ENCODE measurements at places on chromosomes 4 and X.

DNA sequence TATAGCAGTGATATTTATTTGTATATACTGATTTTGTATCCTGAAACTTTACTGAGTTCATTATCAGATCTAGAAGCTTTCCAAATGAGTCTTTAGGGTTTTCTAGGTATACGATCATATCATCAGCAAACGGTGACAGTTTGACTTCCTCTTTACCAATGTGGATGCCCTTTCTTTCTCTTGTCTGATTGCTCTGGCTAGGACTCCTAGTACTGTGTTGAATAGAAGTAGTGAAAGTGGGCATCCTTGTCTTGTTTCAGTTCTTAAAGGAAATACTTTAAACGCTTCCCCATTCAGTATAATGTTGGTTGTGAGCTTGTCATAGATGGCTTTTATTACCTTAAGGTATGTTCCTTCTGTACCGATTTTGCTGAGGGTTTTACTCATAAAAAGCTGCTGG is 37.5 kb downstream of the CBR4 start:
- no peak for DNase-seq

DNA sequence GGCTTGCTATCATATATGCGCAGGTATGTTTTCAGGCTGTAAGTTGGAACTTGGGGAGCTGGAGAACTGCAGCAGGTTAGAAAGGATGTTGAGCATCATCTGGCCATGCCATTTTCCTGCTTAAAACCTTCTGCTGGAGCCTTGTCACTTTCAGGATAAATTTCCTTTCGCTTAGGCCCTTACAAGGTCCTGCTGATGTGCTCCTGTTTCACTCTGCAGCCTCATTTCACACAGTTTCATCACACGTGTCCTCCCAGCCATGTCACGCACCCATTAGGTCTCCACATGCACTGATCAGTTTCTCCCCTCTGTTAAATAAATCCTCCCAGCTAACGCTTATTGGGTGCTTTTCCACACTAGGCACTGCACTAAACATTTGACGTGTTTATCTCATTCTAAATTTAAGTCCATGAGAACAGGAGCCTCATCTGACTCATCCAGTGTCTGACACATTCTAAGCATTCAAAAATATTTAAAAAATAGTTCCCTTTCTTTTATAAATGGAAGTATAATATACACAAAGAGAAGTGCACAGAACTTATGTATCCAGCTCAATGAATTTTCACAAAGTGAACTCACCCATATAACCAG is 14.5 kb downstream of the SOD3 start:
- no peak for DNase-seq

DNA sequence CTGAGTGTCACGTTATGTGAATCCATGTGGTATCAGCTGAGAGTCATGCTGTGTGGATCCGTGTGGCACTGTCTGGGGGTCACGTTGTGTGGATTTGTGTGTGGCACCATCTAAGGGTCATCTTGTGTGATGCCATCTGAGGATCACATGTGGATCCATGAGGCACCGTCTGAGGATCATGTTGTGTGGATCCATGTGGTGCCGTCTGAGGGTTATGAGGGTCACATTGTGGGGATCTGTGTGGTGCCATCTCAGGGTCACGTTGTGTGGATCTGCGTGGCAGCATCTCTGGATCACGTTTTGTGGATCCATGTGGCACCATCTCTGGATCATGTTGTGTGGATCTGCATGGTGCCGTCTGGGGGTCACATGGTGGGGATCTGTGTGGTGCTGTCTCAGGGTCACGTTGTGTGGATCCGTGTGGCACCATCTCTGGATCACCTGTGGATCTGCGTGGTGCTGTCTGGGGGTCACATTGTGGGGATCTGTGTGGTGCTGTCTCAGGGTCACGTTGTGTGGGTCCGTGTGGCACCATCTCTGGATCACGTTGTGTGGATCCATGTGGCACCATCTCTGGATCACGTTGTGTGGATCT is 6.9 kb downstream of the PDE6B start:
- no peak for DNase-seq

DNA sequence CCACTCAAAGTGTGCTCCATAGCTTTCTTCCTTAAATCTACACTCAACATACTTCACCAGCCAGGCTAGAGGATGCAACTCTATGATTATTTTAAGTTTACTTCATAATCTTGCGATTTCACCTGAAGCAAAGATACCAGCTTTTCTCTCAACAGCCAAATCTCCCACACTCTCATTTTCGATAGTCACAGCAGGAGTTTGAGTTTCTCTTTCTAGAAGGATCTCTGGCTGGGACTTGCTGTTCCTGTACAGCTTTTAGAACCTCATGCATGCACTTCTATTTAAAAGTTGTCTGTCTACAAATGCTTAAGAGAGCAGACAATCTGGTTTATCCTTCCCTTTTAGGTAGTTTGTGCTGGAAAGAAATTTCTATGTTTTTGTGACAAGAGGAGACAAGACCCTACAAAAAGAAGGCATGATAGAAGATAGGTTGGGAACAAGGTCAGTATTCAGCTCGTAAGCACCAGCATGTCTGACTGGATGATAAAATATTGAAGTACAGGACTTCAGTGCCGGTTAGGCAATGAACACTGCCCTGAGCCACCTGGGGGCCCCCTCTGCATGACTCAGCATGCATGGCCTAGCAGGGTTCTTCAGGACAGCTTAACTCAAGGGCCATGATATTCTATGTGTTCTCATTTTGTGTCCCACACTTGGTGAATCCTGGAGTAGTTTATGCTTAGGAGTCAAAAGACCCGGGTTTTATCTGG is 65.6 kb downstream of the ATXN3L start:
- DNase-seq: no peak

GRCh38 chr4:98377559-98377958 is 116.4 kb downstream of the RAP1GDS1 start:
- DNase-seq: no peak

DNA sequence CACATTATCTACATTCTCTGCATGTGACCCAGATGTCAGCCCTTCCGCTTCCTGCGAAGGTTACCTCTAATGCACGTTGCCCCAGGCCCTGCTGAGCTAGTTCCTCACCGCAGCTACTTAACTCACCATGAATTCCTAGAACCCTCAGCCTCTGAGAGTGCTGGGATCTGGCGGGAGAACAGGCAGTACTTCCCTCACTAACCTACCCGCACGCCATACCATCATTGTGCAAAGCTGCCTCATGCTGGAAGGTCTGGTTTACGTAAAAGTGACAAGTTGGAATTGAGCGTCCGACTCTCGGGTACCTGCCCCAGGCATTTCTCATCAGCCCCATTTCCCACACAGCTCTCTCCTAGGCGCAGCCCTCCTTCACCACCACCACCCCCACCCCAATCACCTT is 6.3 kb downstream of the SLC25A4 start:
- no peak for DNase-seq

DNA sequence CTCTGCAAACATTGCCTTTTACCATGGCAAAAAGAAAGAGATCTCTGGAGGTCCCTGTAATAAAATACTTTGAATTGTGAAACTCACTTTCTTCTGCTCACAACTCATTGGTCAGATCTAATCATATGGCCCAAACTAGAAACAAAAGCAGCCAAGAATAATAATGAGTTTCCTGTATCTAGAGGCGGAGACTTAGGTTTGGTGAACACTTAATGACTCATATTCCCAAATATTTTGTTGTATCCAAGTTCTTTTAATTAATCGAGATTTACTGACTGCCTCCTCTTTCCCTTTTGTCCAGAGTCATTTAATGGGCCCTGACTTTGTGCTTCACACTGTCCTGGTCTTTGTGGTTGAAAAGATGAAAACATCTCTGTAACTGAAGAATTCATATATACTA is 190.6 kb downstream of the CCSER1 start:
- no peak for DNase-seq

DNA sequence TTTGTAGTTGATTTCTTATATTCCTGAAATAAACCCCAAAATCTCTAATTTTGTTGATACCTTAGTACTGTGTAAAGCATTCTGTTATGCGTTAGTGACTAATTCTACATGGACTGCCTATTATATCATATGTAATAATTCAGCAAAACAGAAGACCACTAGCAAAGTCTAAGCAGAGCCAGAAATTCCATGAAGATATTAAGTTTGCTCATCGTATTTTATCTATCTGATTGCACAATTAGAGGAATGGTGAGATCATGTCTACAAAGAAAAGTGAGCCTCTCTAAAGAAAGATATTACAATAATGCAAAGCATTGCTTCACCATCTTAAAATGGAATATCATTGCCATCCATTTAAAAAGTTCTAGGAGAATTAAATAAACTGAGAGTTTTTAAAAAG is 374.6 kb upstream of the SLC7A11 start:
- peak; percentile 50 for DNase-seq

DNA sequence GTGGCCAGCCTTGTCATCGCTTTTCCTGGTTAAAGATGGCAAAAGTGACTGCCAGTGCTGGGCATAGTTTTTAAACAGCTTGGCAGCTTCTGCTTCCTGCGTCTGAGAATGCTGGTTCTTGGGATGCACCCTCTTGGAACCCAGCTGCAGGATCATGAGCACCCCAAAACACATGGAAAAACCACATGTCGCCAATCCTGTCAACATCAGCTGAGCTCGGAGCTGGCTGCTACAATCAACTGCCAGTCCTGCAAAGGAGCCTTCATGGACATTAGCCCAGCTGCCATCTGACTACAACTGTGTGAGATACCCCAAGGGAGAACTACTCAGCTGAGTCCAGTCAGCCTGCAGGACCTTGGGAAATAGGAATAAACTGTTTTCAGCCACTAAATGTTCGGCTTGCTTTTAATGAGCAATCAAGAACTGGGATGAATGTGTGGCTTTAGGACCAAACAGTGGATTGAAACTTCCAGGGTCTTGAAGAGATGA is 31.0 kb downstream of the OSTC start:
- DNase-seq: no peak

DNA sequence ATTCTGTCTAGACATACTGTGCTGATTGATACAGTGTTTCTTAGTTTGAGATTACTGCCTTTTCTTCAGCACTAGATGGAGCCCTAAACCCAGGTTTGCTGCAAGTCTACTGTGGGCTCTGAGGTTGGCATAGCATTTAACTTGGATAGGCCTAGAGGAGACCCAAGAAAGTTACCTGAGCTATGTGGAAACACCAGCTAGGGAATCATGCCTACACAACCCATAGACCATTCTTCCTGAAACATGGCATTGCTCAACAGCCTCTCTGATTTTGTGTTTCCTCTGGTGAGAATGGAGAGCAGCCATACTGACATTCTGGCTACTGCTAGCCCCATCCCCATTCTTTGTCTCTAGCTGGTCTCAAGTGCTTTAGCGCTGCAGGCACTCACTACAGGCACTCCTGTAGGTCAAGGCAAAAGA is 287.7 kb upstream of the PCDH18 start:
- no peak for DNase-seq

DNA sequence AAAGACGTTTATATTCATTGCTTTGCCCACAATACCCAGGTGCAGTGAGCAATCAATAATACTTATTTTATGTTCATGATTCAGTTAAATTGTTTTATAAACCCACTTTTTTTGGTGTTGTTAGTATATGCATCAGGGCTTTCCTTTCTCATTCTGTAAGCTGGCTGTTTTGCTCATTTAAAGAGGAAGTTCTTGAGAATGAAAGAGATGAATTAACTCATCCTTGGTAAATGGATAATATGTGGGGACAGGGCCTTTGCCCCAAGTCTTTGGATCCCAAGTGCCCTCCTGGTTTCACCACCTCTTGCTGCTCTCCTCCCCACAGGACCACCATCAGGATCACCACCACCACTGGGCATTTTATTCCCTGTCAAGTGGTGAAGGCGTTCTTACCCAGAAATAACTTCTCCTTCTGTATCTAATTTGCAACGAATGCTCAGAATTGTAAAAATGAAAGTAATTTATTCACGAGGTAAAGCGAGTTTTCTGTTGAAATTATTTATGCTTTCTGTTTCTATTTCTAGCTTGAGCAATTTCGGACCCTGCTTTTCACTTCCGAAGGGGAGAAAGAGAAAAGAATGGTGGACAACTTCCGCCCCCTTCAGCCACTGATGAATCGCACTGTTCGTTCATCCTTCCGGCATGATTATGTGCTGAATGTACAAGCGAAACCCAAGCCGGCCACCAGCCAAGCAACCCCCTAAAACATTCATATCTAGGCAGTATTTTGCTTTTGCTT is 8.2 kb upstream of the ZRSR2 start:
- no peak for DNase-seq

DNA sequence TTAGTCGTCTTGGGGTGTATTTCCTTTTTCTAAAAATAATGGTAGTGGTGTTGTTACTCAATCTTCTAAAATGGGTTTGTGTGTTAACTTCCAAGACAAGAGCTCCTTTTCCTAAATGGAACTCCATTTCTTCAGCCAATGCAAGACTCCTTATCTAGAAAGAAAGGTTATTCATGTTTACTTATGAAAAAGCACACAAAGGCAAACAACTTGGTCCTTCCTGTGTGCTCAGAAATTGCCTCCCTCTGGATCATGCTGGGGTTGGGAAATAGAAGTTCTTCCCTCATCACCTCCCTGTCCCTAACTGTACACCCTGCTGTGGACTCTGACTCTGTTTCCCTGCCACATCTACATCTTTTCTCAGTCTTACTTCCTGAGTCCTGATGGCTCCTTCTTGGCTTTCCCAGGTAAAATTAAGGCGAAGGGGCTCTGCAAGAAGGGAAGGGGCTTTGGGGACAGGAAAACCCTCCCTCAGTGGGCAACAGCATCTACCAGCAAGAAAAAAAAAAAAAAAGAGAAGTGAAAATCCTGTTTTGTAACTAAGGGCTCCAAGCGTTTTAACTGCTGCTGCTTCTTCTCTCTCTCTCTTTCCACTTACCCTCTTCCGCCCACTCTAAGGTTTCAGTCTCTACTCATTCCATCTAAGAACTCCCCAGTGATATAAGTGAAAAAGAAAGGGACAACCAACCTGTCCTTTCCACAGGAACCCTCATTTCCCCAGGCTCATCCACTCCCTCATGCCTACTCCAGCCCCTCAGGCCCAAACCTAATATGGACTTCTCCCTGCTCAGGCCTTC is 19.8 kb upstream of the TASL start:
- DNase-seq: no peak

DNA sequence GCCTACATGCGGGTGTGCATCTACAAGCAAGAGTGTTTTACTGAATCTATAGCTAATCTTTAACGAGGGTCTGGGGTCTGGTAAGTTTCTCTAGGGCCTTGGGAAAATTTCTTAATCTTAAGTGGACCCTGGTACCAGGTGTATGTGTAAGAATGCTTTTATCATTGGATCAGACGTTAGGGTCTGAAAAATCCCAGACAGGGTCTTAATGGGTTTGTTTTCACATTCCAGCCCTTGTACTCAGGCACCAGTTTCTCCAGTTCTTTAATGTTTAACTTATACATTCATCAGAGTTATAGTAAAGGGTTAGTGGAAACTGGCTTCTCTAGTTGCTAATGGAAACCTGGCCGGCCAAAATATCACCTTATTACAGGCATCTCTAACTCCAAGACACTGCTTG is 11.6 kb downstream of the MAGEB16 start:
- no peak for DNase-seq

GRCh38 chr4:79408063-79408462 is at the start of gene GK2:
Gene GK2, minus strand, starts transcription at chr4:79408228. Its CDS starts 28 bp downstream, at chr4:79408200.
- DNase-seq: no peak

- DNase-seq: no peak
Measured at GRCh38 chr4:82434949-82435348, 4.6 kb downstream of the ENOPH1 start.

- no peak for DNase-seq
Measured at GRCh38 chrX:9222299-9222698, 188.4 kb upstream of the FAM9B start.
